Neuronal stem cell (in vitro differentiated cells): ENCODE measurements at places on chromosomes 1 and 21.

DNA sequence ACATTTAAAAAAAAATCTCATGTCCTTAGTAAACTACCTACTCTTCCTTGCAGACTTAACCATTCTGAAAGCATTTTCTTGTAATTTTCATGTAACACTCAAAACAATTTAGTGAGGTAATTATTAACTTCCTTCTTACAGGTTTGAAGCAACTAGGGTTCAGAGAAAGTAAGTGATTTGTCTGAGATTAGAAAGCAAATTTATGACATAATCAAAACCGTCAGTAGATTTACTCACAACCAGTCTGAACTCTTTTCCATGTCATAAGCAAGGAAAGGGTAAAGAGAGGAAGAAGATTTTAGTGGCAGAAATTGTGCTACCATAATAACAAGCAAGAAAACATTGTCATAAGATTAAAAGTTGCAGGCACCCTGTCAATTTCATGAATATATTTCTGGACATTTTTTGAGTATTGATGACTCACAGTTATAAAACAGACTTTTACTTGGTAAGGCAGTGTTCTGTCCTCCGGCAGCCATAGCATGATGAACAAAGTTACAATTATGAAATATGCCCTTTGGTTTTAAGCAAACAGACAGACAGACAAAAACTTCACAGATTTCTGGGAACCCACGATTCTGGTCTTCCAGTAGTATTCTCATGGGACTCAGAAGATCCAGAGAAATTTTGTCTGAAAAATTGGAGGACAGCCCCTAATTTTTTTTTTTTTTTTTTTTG, 707.2 kb downstream of the RWDD3 start:
- H3K27me3 ChIP-seq, result no peaks in the 10 kb centered on the region
- no peaks in the 10 kb centered on the region for H3K36me3 ChIP-seq
- no peaks in the 10 kb centered on the region for H3K4me1 ChIP-seq
- H3K27ac ChIP-seq, result no peak overlapping the region
- no peak overlapping the region for H3K4me3 ChIP-seq

- H3K27ac ChIP-seq, result no peak overlapping the region
- H3K27me3 ChIP-seq, result no peaks in the 10 kb centered on the region
- no peak overlapping the region for H3K4me3 ChIP-seq
- peaks cover 17% of the 10 kb centered on the region for H3K4me1 ChIP-seq
Measured at GRCh38 chr1:91781901-91782622, 103.9 kb downstream of the TGFBR3 start.

DNA sequence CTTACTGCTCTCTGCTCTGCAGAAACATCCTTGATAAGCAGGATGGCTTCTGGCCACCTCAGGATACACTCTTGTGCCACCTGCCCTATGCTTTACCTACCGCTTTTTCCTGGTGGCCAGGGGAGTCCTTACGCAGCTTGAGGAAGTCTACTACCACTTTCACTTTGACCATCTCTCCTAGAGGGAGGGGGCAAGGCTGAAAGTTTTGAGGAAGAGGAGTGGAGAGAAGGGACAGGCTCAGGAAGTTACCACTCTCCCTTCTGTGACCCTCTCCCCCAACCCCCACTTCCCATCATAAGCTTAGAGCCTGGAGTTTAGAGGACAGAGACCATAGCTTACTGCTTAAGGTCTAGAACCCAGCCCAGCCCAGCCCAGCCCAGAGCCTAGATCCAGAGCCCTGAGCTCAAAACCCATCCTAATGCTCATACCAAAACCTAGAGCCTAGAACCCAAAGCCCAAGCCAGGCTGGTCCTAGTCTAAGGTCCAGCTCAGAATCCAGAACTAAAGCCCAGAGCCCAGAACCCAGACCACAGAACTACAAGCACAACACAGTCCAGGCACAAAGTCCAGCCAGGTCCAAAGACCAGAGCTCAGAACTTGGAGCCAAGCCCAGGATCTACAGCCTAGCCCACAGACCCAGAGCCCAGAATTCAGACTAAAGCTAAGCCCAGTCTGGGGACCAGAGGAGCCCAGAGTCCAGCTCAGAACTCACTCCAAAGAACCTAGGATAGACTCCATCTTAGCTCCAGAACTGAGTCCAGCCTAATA, 18.0 kb upstream of the MFSD2A start:
- H3K27me3 ChIP-seq, result no peaks in the 10 kb centered on the region
- no peaks in the 10 kb centered on the region for H3K36me3 ChIP-seq
- H3K4me3 ChIP-seq, result no peak overlapping the region
- H3K27ac ChIP-seq, result no peak overlapping the region

- no peak overlapping the region for H3K4me3 ChIP-seq
- no peak for DNase-seq
- no peaks in the 10 kb centered on the region for H3K36me3 ChIP-seq
- peaks cover 12% of the 10 kb centered on the region for H3K4me1 ChIP-seq
- peaks cover 20% of the 10 kb centered on the region for H3K27me3 ChIP-seq
- H3K27ac ChIP-seq, result no peak overlapping the region
Measured at GRCh38 chr1:167171286-167171929, 49.3 kb upstream of the POU2F1 start.

DNA sequence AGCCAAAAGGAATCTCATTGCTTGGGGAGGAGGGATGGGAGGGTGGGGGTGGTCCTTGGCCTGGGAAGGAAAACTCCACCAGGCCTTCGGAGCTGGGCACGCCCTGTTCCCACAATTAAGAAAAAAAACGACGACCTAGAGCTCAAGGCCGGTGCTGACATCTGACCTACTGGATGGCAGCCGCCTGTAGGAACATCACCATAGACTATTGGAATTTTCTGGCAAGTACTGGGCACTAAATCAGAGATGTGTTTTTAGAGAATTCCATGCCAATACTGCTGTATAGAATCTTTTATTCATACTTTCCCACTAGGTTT, 729 bp downstream of the NADK start:
- peaks cover 8% of the 10 kb centered on the region for H3K36me3 ChIP-seq
- no peak for DNase-seq
- H3K27ac ChIP-seq, result no peak overlapping the region
- H3K4me3 ChIP-seq, result peak overlapping the region; percentile 98
- no peaks in the 10 kb centered on the region for H3K27me3 ChIP-seq

GRCh38 chr1:36656271-36656670, 173.6 kb upstream of the CSF3R start:
- no peak overlapping the region for H3K4me3 ChIP-seq
- DNase-seq, result no peak
- H3K36me3 ChIP-seq, result no peaks in the 10 kb centered on the region
- peaks cover 6% of the 10 kb centered on the region for H3K4me1 ChIP-seq
- H3K27ac ChIP-seq, result no peak overlapping the region
- H3K27me3 ChIP-seq, result no peaks in the 10 kb centered on the region
